ENCODE measurements at places on chromosomes 3 and 15.
A peak's percentile ranks its signal among the peaks of the same experiment; 100 is the strongest.

DNA sequence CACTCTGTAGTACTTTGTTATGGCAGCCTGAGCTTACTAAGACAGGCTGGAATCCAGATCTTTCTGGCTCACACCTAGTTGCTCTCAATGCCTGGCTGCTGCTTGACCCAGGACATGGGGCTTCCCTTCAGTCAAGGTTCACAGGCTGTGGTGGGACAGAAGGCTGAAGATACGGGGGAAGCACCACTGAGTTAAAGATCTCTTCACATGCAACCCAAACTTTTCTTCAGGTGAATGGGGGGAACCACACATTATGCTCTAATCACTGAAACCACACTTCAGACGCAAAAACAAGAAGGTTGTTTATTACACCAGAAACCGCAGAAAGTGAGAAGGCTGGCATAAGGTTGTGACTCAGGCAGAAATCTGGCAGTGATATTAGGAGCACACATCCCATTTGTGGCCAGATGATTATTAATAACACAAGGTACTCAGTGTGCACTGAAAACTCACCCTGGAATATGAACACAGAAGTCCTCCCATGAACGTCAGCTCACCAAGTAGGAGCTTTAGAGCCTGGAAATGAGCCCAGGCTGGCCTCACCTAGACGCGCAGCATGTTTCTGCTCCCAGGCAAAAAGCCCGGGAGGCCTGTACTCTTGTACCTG, 230.5 kb upstream of the CHRNA7 start:
- DNase-seq = no peak

GRCh38 chr3:157487339-157487738, 15.9 kb downstream of the VEPH1 start:
- no peak for DNase-seq

DNA sequence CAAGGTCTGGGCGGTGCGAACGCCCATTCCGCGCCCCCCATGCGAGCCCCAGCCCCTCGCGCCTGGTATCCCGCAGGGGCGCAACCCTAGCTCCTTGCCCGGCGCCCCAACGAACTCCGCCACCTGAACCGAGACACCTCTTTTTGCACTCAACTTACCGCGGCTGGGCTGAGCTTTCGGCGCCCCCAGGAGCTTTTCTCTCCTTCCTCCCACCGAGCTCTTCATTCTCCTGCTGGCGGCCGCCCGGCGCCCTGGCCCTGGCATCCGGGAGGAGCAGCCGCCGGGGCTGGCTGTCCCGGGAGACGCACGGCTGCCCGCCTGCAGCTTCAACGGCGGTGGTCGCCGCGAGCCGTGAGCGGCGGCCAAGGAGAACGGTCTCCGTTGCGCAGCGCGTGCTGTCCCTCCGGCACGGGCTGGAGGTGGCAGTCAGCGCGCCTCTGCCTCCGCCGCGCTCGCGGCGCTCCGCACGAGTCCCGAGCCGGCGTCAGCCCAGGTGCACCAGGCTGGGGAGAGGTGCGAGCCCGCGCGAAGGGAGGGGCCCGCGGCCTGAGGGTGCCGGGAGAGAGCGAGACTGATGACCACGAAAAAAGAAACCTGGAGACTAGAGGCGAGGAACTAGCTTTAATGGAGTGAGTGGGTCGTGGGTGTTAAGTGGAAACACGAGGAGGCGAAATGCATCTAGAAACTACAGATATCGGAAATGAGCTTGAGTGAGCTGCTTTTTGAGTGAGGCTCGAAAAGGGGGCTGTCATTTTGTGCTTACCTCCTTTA, 621.5 kb upstream of the ZNF385D start:
- no peak for DNase-seq

- DNase-seq = no peak
Measured at GRCh38 chr15:58518626-58519025, 86.8 kb downstream of the LIPC start.

DNA sequence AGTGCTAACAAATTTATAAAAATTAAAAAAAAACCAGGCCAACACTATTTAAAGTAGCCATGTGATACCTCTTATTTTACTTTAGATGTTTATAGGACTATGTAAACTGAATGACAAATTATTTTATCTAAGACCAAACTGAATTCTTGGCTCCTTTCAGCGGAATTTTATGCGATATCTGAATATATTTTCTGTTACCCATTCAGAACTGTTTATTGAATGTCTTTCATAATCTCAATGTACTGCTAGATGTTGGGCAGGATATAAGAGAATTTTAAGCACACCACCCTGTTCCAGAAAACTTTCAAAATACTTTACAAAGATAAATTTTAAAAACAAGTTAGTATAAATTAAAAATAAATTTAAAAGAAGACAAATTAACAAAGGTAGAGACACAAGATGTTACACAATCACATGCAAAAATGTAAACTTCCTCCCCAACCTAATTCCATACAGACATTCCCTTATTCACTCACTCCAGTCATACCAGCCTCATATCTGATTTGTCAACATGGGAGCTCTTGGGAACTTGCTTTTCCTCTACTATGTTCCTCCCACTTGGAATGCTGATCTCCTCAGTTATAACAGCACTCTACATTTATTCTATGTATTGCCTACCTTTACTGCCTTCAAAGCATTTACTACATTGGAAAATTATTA, 154.6 kb upstream of the MBNL1 start:
- DNase-seq = no peak

DNA sequence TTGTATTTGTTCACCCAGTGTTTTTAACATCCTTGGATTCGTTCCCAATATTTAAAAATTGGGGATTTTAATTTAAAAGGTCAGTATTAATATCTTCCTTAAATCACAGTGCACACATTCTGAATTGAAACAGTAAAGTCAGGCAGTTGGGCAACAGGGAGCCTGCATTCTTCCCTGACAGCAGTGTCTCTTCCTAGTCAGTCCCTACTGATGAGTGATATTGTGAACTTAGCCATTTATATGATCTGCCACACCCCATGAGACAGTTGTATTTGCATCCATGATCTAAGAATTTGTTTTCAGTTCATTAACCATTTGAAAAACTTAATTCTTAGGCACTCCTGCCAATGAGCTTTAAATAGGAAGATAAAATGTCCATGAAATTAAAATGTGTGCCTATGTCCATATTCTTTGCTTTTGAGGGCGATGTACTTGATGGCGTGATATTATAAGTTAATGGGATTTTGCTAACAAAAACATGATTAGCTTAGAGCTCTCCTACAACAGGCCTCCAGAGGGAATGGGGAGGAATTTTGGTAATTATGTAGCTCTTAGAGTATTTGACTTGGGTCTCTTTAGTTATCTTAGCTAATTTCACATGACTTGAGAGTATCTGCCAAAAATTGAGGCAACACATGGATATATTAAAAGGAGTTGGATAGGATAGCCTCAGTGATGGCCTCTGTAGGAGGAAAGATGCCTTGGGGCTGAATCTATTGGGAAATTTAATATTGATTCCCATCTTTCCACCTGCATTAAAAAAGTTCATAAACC, 219.3 kb downstream of the PTPRG start:
- DNase-seq = no peak

DNA sequence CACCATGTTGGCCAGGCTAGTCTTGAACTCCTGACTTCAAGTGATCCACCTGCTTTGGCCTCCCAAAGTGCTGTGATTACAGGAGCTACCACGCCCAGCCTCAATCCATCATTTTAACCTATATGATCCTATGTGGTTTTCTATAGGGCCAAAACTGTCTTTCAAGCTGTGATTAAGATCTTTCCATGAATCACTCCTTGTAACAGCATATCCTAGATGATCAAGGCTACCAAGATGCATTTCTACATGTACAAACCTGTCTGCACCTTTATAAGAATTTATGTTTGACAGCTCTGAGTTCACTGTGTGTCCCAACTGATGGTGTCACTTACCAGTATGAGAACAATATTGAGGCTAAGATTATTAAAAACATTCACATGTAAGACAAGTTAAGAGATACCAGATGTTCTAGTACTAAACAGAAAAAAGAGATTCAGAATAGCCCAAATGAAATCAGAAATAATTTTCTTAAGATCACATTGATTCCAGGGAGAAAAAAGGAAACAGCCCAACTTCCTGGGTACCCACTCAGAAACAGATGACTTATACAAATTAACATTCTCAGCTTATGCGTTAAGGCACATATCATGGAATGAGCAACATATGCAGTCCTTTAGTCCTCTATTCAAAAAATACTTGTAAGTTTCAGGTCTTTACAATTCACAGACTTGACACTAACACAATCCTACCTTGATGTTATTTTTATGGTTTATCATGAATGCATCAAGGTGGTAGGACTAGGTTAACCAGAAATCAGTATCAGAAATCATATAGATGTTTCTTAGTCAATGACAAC, 24.8 kb upstream of the PPIB start:
- no peak for DNase-seq

DNA sequence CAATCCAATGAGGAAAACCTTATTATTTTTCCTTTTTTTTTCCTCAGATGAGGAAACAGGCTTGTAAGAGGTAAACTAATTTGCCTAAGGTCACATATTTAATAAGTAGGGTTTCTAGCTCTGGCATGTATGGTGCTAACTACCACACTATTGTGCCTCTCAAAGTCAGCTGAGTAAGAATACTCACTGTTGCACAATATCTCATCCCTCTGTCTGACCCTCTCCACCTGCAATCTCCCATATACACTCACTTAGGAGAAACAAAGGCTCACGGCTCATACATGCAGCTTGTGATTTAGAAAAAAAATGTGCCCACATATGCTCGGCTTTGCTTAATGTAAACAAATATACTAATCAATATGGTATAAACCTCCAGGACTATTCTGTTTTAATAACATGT, 10.4 kb upstream of the ARIH1 start:
- no peak for DNase-seq

- no peak for DNase-seq
Measured at GRCh38 chr3:169886671-169887070, 16.9 kb upstream of the LRRC31 start.

- no peak for DNase-seq
Measured at GRCh38 chr3:45955017-45955647, 11.9 kb downstream of the CXCR6 start.

DNA sequence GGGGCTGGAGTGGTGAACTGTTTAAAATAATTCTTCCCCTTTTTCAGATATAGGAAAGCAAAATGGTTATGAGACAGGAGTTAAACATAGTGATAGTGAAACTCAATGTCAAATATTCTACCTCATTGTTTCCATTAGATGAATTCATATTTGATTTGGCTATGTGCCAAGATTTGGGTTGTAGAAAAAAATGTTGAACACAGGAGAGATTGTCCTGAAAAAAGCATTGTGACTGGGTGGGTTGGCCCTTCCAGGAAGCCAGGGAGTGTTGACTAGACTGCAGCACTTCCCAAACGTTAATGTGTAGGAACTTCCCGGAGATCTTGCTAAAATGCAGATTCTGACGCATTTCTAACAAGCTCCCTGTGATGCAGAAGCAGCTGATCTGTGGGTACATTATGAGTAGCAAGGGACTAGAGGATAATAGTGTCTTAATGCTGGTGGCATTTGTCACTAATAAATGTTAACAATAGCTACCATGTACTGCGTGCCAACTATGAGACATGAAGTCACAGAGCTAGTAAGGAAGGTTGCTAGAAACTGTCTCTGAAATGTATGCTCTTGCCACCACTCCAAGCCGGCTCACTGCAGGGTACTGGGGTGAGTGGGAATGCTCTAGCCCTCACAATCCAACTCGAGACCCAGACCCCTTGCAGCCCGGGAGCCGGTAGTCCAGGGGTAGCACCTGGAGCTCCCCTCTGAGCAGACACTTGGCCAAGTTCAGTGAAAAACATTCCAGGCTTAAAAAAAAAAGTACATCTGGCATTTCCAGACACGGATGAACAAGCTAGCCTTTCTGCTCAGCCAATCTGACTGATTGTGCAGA, 120.6 kb downstream of the CD47 start:
- no peak for DNase-seq

DNA sequence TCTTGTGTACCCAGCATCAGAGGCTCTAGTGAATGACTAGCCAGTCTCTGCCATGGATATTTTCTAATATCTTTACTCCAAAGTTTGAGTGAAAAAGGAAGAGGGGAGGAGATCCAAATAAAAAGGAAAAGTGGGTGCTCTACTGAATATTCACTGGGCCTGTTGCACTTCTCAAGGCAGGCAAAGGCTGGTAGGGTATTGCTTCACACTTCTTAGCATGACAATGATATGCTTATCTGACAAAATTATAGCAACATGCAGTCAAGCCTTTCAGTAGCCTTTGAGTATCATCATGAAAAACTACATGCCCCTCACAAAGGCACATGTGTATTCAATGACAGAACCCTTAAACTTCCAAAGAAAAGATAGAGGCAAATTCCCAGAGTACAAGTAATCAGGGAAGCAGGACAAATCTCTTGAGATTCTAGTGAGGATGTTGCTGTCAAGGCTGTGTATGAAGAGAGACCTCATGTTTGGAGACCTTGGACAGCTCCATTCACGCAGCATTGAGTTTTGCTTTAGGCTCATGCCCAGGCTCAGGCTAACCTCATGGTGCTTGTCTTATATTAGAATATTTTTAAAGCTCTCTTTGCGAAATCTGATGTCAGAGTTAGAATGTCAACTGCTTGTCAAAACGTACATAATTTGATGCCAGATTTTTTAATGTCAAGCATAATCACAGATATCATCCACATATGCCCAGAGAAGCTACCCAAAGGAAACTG, 506.9 kb downstream of the OCA2 start:
- no peak for DNase-seq

DNA sequence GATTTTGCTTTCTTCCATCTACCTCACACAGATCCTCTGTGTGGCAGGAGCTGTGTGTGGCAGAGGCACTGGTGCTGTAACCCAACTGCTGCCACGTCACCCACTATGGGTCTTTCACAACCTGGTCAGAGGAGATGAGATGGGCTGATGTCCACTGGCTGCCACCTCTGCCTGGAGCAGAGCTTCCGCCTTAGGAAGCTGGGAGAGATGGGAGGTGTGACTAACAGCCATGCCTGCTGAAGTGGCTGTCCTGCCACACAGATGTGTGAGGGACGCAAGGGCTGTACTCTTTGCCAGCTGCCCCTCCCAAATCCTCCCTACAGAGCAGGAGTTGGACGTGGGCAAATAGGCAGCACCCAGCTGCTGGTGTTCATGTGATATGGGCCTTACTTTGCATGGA, 329.5 kb downstream of the GABRB3 start:
- DNase-seq = no peak

GRCh38 chr3:119663885-119664284, 3.5 kb upstream of the POPDC2 start:
- no peak for DNase-seq

GRCh38 chr15:101246824-101247745, 4.8 kb downstream of the CHSY1 start:
- DNase-seq = no peak

GRCh38 chr3:134445636-134446035, 40.1 kb downstream of the ANAPC13 start:
- DNase-seq = no peak

DNA sequence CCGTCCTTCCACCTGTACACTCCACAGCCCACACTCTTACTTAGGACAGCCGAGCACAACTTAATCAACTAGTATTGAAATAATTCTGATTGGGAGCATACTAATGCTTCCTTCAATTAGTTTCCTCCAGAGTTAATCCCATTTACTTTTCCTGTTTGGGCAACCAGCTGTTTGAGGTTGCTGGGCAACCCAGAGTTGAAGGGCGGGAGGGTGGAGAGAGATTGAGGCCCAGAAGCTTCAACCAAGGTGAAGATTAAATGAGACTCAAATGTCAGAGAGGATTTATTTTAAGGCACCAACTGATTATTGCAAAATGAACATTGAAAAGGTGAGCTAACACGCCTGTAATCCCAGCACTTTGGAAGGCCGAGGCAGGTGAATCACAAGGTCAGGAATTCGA, 428.5 kb upstream of the SEMA6D start:
- DNase-seq = no peak

- peak; percentile 25 for DNase-seq
Measured at GRCh38 chr3:47512416-47513124, 942 bp downstream of the ELP6 start.

- no peak for DNase-seq
Measured at GRCh38 chr3:60933824-60934223, 317.4 kb downstream of the FHIT start.

Data from stimulated activated CD4-positive, alpha-beta T cell treated with anti-CD3 and anti-CD28 coated beads, Interleukin-4, amount 100 ng/mL, for 48 hours (primary cell).